ENCODE measurements at places on chromosomes 16 and 17.

DNA sequence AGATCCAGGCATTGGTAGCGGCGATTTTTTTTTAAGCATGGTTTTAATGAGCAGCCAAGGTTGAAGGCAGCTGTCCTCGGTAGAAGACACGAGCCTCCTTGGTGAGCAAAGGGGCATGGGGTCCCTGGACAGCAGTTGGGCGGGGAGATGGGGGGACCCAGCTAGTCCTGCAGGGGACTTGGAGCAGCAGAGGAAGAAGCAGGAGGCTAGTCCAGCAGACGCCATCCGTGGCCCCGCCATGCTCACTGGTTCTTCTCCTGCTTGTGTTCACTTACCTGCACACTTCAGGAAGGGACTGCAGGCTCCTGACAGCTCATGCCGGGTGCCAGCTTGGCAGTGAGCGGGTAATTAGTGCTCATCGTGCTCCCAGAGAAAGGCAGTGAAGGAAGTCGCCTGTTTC, 130.2 kb upstream of the CDH5 start:
- DNase-seq, result no peak

DNA sequence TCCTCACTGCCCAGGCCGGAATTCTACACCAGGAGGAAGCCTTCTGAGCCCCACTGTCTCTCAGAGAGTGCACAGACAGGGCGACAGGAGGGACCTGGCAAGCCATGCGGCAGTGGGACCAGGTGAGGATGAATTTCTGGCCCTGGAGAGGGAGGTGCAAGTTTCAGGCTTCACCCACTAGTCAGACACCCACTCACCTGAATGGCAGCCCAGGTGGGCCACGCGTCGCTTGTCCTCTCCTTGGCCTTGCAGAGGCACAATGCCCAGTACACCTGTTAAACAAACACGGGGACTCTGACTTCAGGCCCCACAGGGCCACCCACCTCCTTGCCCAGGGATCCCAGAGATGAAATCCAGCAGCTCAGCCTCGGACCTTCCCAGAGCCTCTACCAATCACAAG, 4.2 kb downstream of the CORO7 start:
- DNase-seq, result no peak

DNA sequence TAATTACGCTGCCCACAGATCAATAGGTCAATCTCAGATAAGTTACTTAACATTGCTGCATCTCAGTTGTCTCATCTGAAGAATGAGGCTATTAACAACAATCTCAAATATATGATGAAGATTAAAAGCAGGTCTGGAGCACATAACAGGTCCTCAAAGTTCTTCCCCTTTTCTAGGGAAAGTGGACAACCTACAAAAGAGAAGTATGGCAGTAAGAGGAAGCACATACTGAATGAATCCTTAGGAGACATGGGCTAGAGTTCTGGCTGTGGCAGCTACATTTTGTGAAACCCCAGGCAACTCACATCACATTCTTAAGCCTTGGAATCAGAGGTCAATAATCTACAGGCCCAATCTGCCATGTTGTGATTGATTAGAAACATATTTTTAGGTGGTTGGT, 180.6 kb downstream of the PCTP start:
- DNase-seq, result no peak

- no peak for DNase-seq
These were observed 64.7 kb downstream of the SNX20 start for GRCh38 chr16:50616386-50616785.

DNA sequence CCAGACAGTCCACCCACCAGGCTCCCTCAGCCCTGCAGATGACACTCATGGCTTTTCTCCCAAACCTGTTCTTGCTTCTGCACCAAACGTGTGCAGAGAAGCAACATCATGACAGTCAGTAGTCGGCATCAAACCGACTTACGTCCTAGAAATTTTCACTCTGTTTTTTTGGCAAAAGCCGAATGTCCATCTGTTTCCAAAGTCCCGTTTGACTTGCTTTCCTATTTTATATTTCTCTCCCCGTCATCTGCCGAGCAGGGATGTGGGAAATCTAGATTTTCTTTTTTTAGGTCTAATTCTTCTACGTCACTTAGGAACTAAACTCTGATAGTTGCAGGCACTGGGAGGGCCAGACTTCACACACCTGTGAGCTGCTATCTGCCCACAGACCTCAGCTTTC, 104.9 kb downstream of the RMI2 start:
- no peak for DNase-seq

GRCh38 chr16:88407807-88408206, 25.0 kb downstream of the ZNF469 start:
- DNase-seq, result no peak

- DNase-seq, result no peak
These were observed 14.1 kb downstream of the AKAP1 start for GRCh38 chr17:57099165-57099564.

- no peak for DNase-seq
These were observed 14.2 kb upstream of the MARCHF10 start for GRCh38 chr17:62822080-62822904.

DNA sequence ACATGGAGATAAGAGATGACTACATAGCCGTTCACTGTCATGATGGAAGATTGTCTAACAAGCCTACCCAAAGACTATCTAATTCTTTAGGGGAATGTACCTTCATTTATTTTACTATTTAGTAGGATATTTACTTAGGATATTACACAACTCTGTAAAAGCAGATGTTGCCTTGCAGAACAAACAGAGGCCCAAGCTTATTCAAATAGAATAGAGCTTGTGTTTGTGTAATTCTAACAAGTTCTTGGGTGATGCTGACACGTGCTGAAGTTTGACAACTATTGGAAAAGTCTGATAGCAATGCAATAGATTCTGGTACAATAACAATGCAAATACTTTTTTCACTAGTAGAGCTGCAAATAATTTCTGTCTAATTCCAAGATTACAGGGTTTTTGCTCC, 447.6 kb downstream of the TOX3 start:
- no peak for DNase-seq

GRCh38 chr16:53711390-53711789, 7.4 kb downstream of the FTO start:
- DNase-seq, result no peak

DNA sequence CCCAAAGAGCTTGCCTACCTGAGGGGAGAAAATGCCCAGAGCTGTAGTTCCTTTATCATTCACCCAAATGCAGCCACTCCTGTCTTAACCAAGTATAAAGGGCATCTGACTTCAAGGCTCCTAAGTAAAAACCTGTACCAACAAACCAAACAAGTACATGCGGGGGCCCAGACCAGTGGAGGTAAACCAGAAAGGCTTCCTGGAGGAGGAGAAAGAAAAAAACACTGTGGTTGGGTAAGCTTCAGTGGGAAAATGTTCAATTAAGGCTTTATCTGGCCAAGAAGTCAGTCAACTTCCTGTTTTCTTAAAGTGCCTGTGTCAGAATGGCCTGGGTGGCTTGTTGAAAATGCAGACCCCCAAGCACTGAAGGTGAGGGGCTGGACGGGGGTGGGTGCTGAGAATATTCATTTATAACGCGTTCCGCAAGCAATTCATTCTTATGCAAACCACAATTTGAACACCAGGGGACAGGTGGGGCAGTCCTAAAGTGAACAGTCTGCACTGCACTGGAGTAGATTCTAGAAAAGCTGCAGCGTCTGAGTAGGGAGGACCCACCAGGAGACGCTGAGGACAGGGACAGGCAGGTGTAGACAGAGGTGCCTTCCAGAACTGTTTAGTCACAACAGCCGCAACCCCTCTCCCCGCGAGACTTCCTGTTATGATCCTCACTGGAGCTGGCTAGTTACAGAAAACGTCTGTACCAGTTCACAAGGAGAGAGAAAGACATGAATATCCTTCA, 467.1 kb downstream of the SOX9 start:
- DNase-seq, result peak; percentile 39

- DNase-seq, result peak; percentile 67
These were observed 1.6 kb downstream of the ACTG1 start for GRCh38 chr17:81510785-81511553.

DNA sequence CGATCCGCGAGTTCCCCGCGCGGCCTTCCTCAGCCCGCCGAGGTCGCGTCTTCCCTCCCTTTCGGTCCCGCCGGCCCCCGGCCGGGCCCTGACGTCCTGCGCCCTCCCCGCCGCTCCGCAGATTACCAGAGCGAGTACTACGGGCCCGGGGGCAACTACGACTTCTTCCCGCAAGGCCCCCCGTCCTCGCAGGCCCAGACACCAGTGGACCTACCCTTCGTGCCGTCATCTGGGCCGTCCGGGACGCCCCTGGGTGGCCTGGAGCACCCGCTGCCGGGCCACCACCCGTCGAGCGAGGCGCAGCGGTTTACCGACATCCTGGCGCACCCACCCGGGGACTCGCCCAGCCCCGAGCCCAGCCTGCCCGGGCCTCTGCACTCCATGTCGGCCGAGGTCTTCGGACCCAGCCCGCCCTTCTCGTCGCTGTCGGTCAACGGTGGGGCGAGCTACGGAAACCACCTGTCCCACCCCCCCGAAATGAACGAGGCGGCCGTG, 5.4 kb downstream of the LHX1 start:
- DNase-seq, result no peak

DNA sequence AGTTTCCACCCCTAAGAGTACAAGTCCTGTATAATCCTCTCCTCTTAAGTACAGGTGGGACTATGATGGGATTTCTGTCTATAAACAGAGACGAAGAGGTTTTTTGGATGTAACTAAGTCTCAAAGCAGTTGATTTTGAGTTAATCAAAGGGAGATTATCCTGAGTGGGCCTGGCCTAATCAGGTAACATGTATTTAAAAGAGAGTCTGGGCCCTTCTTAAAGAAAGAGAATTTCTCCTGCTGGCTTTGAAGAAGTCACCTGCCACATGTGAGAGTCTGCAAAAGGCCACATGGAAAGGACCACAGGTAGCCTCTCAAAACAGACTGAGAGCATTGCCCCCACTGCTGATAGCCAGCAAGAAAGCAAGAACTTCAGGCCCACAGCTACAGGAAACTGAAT, 142.3 kb downstream of the IRX5 start:
- no peak for DNase-seq

GRCh38 chr17:29383686-29384085, 6.5 kb upstream of the TAOK1 start:
- DNase-seq, result no peak
